ENCODE measurements at places on chromosomes 2 and 18.

GRCh38 chr2:128775914-128776285 is 457.2 kb upstream of the HS6ST1 start:
- DNase-seq, result peak; percentile 32

DNA sequence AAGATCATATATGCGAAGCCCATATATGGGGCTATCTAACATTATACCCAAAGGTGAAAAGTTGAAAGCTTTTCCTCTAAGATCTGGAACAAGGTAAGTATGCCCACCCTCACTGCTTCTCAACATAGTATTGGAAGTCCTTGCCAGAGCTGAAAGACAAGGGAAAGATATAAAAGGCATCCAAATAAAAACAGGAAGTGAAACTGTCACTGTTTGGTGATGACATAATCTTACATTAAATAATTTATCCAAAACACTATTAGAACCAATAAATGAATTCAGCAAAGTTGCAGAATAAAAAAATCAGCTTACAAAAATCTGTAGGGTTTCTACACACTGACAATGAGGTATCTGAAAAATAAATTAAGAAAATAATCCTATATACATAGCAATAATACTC is 205.8 kb downstream of the INSIG2 start:
- DNase-seq, result no peak

DNA sequence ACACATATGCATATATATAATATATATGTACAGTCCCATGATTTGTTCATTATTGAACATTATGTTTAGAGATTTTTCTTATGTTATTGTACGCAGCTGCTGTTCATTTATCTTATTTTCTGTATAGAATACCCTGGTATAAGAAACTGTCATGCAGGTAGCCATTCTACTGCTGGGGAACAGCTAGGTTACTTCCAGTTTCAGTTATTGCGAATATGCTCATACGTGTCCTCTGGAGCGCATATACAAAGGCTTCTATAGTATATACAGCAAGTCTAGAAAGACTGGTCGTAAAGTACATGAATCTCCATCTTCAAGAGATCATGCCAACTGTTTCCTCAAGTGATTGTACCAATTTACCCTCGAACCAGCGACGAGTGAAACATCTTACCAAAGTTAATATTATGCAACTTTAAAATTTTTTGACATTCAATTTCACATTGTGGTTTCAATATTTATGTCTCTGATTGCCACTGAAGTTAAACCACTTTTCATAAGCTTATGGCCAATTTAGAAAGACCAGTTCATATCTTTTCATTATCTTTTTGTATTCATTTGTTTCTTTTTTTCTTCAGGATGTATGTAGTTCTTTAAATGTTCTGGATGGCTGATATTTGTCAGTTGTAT is 53.5 kb downstream of the RDH14 start:
- DNase-seq, result no peak

DNA sequence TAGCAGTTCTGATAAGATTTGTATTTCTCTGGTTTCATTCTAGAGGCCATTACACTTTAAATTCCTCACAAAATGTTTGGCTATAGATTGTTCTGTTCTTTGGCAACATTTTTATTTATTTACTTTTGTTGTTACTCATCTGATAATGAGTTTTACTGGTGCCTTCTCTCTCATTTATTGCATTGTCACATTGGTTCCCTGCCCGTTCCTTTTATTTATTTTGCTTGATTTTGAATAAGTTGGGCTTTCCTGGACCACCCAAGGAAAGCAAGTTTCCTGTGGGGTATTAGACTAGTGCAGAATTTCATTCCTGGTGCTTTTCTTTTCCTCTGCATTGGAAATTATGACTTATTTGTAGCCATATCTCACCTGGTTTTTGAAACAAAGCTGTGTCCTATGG is 232.0 kb downstream of the SOCS6 start:
- DNase-seq, result no peak

DNA sequence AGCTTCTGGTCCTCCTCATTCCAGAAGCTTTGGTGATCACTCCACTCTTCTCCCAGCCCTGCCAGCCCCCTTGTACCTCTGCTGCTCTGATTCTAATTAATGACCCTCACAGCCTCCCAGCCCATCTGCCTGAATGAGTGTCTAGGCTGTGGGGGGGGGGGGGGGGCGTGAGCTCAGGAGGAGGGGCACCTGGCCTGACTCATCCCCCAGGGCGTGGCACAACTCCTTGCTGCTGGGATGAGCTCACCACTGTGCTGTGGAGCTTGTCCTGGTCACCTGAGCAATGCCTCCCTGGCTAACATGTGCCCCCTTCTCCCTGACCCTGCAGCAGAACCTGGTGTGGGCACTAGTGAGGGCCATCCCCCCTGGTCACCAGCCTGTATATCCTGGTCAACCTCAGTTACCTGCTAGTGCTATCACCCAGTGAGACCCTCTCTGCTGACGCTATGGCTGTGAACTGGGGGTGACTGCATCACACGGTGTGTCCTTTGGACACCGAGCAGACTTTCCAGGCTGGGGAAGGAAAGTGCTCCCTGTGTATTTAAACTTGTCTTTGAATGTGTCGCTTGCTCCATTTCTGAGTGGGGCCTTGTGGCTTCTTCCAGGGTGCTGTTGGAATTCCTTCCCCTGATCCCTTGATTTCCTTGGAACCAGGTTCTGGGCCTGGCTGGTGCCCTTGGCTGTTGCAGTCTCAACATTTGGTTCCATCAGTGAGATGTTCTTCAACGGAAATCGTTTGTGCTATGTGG is 41.5 kb upstream of the PUM2 start:
- DNase-seq, result no peak

GRCh38 chr2:25339211-25339674 is 2.5 kb downstream of the DNMT3A start:
- DNase-seq, result no peak

- no peak for DNase-seq
Observed at GRCh38 chr2:230773039-230773773, 60.6 kb downstream of the CAB39 start.

DNA sequence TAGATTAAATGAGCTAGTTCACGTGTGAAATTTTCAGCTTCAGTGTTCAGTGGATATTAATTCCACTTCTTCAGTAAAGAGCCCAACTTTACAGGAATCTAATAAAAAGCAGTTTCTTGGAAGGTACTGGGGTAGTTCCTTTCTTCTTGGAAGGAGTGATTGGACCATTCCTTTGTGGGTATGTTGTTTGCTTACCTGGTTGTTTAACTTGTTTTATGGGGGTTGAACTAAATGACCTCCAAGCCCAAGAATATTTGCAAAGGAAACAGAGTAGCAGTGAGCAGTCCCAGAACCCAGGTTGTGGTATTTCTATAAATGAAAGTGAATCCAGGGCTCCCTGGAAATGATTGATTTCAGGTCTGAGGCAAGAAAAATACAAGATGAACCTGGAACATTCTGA is 31.4 kb downstream of the KCNJ13 start:
- no peak for DNase-seq

GRCh38 chr2:128323555-128323931 is 4.9 kb upstream of the HS6ST1 start:
- peak; percentile 4 for DNase-seq

- no peak for DNase-seq
Observed at GRCh38 chr2:54271843-54272627, 16.0 kb upstream of the TSPYL6 start.

- DNase-seq, result no peak
Observed at GRCh38 chr2:144780983-144781382, 261.1 kb upstream of the ZEB2 start.

DNA sequence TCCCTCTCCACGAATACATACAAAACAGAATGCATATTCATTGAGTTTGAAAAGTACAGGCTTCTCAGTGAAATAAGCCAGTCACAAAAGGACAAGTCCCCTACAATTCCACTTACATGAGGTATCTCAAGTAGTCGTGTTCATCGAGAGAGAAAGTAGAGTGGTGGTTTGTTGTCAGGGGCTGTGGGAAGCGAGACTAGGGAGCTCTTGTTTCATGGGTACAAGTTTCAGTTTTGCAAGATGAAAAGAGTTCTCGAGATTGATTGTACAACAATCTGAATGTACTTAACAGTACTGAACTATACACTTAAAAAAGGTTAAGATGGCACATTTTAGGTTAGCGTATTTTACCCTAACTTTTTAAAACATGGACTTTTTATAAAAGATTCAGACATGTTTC is 71.5 kb upstream of the TTC39C start:
- no peak for DNase-seq

- DNase-seq, result no peak
Observed at GRCh38 chr2:14866736-14867352, 234.3 kb downstream of the LRATD1 start.

DNA sequence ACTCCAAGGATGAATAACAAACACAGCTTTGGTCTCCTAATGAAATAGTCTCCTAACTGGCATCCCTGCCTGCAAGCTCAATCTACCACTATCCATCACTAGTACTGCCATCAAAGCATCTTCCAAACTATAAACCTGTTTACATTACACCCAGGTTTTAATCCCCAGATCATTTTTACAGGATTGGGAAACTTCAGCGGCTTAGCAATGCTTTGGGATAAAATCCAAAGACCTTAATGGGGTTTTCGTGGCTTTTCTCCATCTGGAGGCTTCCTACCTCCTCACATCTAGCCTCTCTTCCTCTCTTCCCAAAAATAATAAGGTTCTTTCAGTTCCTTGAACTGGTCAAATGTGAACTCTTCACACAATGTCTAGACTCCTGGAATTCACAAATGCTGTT is 92.2 kb upstream of the SETBP1 start:
- DNase-seq, result no peak

GRCh38 chr2:219509780-219510511 is 4.3 kb upstream of the ASIC4 start:
- DNase-seq, result peak; percentile 71

- DNase-seq, result no peak
Observed at GRCh38 chr18:48925491-48925780, 25.3 kb downstream of the SMAD7 start.

DNA sequence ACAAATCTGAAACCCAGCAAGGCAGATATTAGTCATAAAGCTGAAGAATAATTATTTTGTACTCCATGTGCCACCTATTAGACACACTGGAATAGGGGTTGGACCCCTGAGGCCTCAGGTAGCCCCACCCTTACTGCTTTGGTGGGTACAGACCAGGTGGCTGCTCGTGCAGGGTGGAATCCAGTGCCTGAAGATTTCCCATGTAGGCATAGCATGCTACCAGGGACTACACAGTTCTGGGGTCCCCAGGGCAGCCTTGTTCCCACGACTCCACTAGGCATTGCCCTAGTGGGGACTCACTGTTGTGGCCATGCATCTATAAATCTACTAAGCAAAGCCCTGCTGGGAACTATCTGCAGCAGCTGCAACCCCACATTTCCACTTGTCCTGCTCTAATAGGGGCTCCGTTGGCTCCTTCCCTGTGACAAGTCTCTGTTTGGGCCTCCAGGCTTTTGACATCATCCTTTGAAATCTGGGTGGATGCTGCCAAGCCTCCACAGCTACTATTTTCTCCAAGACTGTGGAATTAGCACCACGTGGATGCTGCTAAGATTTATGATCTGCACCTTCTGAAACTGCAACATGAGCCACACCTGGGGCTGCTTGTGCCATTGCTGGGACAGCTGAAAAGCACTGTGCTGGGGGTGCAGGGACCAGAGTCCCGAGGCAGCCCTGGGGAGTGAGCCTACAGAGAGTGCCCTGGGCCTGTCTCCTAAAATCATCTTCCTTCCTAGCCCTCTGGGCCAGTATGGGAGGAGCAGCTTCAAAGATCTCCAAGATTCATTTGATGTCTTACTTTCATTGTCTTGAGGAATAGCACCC is 303.8 kb downstream of the FSIP2 start:
- DNase-seq, result no peak

GRCh38 chr18:79411614-79412526 is 16.1 kb downstream of the NFATC1 start:
- DNase-seq, result no peak

- DNase-seq, result no peak
Observed at GRCh38 chr18:62537042-62537894, 14.4 kb downstream of the ZCCHC2 start.

GRCh38 chr2:110883406-110883805 is 151.0 kb downstream of the ACOXL start:
- no peak for DNase-seq

GRCh38 chr2:128348701-128349100 is 30.0 kb upstream of the HS6ST1 start:
- no peak for DNase-seq

DNA sequence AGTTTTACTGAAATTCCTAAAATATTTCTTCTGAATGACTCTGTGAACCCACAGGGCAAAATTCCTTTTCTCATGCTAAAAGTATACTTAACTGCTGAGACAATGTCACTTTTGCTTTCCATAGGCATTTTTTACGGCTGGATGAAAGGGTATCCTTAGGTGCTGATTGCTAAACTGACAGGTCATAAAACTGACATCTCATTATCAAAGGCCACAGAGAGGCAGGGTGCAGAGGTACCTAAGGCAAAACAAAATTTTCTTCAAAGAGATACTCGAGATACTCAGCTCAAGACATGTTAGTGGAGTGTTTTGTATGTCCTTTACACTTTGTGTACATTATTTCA is 62.0 kb upstream of the WDR75 start:
- no peak for DNase-seq

DNA sequence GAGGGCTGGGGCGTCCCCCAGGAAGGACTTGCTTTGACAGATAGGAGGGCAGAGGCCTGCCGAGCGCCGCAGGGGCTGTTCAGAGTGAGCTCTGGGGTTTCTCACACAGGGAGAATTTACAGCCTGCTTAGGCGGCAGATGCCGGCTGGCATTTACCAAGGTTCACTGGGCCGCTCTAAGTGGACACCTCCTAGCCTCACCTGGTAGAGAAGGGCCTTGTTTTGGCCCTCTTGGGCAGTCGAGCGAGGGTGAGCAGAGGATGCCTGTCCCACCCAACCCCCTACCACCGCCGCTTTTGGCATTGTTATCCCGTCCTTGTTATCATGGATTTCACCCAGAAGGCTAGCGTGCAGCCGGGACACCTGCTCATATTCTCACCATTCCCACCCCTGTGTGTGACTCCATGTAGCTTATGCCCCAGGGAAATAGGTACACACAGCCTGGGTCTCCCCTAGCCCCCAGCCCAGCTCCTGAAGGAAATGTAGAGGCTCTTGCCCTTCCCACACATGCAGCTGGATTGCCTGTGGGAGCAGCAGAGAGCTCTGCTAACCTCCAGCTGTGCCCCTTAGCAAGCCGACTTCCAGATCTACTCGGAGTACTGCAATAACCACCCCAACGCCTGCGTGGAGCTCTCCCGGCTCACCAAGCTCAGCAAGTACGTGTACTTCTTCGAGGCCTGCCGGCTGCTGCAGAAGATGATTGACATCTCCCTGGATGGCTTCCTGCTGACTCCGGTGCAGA is 52.4 kb downstream of the FAM168B start:
- DNase-seq, result peak; percentile 85

Measured in head of caudate nucleus (tissue), 42 donors.